Smooth muscle cell of the coronary artery (primary cell): ENCODE measurements at places on chromosomes 4 and X. TPM values are rescaled to one million over a fixed set of nuclear protein-coding genes. Genes with fewer than 3 reads are reported as not detected.

The ARL9 gene
- 0.08 and 0.12 TPM in 2 replicates for total RNA-seq

The CLDN2 gene
- under 0.01 TPM in 1 of 2 replicates, not detected in the other for total RNA-seq

The CENPVL2 gene
- total RNA-seq = not detected in 2 replicates

The GPR143 gene
- not detected in 2 replicates for total RNA-seq

The MID1 gene
- total RNA-seq = 12.2 and 21.2 TPM in 2 replicates

The SLC34A2 gene
- total RNA-seq = not detected in 2 replicates

The ADGRL3 gene
- 0.35 TPM in 1 of 2 replicates, not detected in the other for total RNA-seq

The SHOX gene
- total RNA-seq = not detected in 2 replicates

The SAGE1 gene
- not detected in 2 replicates for total RNA-seq

The BST1 gene
- total RNA-seq = 11.1 and 16.8 TPM in 2 replicates

The AKAP17A gene
- 12.9 and 20.9 TPM in 2 replicates for total RNA-seq

The DBET gene
- total RNA-seq = not detected in 2 replicates

The FGG gene
- total RNA-seq = not detected in 2 replicates

The HSFX1 gene
- 0.23 and 0.35 TPM in 2 replicates for total RNA-seq

The CXCL11 gene
- total RNA-seq = not detected in 2 replicates

The GLOD5 gene
- not detected in 2 replicates for total RNA-seq

The LANCL3 gene
- total RNA-seq = 0.08 TPM in 1 of 2 replicates, not detected in the other

The AFAP1 gene
- 24.2 and 94.3 TPM in 2 replicates for total RNA-seq

The PRKG2 gene
- 0.15 and 18.0 TPM in 2 replicates for total RNA-seq

The PALLD gene
- total RNA-seq = 28.0 and 124 TPM in 2 replicates

The COL4A6 gene
- total RNA-seq = under 0.01 and 3.1 TPM in 2 replicates

The CLIC2 gene
- 0.68 and 5.5 TPM in 2 replicates for total RNA-seq

The PDLIM3 gene
- 10.3 and 307 TPM in 2 replicates for total RNA-seq
